Fibroblast of skin of left quadriceps (primary cell): ENCODE measurements at places on chromosomes 3 and 15.

- DNase-seq, result no peak
These were observed 322.6 kb upstream of the NECTIN3 start for GRCh38 chr3:110749006-110749405.

DNA sequence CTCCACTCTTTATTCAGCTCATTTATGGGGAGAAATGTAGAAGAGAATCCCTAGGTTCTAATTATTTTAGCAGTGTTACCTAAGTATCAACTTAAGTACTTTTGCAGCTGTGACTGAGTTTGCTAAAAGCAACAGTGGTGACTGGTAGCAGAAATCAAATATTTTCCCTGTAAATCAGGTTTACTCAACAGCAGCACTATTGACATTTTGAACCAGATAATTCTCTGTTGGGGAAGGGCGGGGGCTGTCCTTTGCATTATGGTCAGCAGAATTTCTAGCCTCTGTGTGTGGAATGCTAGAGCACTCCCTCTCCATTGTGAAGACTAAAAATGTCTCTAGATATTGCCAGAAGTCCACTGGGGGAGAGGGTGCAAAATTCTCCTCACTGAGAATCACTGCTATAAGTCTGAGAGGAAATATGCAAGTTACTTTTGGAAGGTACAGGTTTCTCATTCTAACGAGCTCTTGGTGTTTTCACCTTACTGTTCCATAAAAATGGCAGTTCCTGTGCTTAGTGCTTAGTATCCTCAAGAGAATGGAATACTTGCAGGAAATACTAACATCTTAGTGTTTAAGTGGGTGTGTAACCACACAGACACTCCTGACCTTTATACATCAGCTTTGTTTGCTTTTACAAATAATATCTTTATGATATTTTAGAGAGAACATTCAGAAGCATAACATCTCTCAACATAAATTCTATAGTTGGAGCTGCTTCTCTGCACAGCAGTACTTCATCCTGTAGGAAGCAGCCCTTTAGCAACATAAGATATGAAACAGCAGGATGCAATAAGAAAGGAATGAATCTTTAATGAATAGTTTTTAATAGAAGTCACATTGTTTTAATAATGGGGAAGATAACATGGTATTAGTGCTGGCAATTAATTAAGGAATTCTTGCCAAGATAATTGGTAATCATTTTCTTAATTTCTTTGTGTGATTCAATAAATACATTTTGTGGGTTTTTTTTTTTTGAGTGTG lies 246.5 kb upstream of the GOLIM4 start:
- no peak for DNase-seq

- DNase-seq, result no peak
These were observed 23.6 kb upstream of the MTMR14 start for GRCh38 chr3:9625656-9626055.

DNA sequence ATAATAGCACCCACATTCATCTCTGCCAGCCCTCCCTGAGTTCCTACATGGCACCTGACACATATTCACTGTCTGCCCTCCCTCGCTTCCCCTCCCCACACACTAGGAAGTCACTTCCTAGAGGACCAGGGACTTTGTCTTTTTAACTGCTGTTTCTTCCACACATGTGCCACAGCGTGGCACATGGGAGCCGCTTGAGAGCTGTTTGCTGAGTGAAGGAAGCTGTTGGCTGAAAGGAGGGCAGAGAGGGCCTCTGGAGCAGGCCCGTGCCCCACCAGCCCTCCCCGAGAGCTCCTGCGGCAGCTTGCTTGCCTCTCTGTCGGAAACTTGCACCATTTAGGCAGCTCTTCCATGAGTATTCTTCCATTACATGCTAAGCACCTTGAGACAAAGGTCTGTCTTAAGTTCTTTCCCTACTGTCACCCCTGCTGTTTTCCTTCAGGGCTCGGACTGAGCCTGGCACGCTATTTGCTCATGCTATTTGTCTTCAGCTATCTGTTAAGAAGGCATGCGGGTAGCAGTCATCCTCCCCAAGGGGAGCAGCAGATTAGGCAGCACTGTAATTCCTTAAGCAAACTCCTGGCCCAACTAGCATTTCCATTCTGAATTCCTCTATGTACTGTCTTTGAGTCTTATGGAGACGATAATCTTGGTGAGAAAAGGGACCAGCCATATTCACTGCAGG lies 72.2 kb downstream of the CACNA1D start:
- no peak for DNase-seq

GRCh38 chr3:49132437-49133225 lies at the start of gene LAMB2:
LAMB2 (minus strand) TSS chr3:49133050; CDS start chr3:49132867, 183 bp downstream.
- peak; percentile 61 for DNase-seq

DNA sequence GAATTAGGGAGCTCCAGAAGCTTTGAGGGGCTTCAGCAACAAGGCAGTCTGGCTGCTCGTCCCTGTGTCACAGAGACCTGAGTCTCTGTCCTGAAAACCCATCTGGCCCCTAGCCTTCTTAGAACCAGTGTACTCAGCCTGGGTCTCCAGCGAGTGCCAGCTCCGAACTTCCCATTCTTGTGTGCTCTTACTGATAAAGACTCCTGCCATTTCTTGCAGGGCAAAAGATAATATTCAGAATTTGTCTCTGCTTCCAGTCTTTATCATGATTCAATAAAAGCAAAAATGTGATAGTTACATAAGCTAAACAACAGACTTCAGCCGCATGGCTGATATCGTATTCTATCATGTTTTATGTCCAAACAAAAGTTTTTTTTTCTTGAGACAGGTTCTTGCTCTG lies 36.0 kb upstream of the BCL2A1 start:
- DNase-seq, result no peak

GRCh38 chr3:31106204-31106603 lies 211.7 kb upstream of the GADL1 start:
- peak; percentile 45 for DNase-seq

- DNase-seq, result no peak
These were observed 75.4 kb downstream of the ADCY5 start for GRCh38 chr3:123373474-123373987.

- no peak for DNase-seq
These were observed 38.0 kb downstream of the TXNRD3 start for GRCh38 chr3:126616931-126617330.

DNA sequence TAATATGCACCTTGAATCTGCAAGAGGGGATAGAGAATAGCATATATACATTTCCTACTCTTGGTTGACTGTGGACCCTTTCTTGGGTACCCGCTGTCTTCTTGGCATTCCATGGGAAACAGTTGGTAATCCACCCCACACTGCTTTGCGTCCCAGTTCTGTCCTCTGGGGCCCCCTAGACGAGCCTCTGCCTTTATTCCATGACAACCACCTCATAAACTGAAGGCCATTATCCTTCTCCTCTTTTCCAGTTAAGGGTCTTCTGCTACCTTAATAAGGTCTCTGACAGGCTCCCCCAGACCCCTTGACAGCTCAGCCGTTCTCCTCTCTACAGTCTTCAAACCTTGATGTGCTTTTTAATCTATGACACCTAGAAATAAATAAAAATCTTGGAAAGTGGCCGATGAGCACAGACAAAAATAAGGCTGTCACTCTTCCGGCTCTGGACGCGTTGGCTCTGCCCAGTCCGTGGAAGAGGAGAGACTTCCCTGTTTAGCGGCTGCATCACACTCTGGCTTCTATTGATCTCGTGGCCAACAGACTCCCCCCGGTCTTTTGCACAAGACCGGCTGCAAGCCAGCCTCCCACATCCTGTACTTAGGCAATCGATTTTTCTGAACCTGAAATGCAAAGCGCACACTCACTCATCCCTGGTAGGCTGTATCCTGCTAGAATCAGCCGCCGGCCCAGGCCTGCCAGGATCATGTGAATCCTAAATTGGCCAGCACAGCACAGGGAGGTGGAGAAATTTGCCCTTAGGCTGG lies 251.0 kb upstream of the TLE3 start:
- DNase-seq, result no peak

DNA sequence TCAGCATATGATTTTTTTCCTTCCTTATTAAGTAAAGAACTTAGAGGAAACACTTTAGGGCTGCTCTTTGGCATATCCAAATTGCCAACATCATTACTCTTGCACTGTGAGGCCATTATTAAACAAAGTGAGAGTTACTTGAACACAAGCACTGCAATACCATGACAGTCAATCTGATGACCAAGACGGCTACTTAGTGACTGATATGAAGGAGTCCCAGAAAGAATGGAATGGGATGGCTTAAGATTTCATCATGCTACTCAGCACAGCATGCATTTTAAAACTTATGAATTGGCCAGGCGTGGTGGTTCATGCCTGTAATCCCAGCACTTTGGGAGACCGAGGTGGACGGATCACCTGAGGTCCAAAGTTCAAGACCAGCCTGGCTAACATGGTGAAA lies 55.2 kb downstream of the FAM98B start:
- no peak for DNase-seq

DNA sequence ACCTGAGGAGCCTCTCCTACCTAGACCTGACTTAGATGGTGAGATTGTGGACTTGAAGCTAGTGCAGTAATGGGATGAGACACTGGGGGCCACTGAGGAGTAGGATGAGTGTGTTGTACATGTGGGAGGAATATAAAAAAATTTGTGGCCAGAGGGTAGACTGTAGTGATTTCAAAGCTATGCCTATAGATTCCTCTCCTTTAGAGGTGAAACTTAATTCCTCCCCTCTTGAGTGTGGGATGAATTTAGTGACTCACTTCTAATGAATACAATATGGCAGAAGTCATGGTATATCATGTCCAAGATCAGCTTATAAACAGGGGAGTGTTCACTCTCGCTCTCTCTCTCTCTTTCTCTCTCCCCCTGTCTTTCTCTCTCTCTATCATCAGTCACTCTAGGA lies 6.7 kb downstream of the ZNF860 start:
- DNase-seq, result peak; percentile 42

DNA sequence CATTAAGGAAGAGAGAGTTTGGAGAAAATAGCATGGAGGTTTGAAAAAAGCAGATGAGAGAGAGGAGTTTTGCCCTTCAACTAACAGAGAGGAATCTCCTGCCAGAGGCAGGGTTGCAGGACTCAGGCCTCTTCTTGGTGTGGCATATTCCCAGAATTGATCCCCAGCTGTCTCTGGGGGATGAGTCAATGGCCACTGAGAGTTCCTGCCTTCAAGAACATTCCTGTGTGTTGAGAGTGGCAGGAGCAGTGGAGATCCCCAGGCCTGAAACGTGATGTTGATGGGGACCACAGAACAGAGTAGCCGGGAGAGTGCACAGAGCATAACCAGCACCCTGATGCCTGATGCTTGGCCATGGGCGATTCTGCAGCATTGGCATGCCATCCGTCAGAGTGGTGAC lies 348.4 kb upstream of the THBS1 start:
- peak; percentile 68 for DNase-seq

GRCh38 chr15:97903971-97904572 lies 56.4 kb upstream of the ARRDC4 start:
- DNase-seq, result peak; percentile 32

GRCh38 chr15:19973718-19974117 lies 567.9 kb downstream of the GOLGA6L6 start:
- DNase-seq, result no peak

GRCh38 chr3:183185696-183186095 lies 23.2 kb upstream of the LAMP3 start:
- peak; percentile 73 for DNase-seq

- no peak for DNase-seq
These were observed 93.6 kb downstream of the APBA2 start for GRCh38 chr15:28979208-28979841.

DNA sequence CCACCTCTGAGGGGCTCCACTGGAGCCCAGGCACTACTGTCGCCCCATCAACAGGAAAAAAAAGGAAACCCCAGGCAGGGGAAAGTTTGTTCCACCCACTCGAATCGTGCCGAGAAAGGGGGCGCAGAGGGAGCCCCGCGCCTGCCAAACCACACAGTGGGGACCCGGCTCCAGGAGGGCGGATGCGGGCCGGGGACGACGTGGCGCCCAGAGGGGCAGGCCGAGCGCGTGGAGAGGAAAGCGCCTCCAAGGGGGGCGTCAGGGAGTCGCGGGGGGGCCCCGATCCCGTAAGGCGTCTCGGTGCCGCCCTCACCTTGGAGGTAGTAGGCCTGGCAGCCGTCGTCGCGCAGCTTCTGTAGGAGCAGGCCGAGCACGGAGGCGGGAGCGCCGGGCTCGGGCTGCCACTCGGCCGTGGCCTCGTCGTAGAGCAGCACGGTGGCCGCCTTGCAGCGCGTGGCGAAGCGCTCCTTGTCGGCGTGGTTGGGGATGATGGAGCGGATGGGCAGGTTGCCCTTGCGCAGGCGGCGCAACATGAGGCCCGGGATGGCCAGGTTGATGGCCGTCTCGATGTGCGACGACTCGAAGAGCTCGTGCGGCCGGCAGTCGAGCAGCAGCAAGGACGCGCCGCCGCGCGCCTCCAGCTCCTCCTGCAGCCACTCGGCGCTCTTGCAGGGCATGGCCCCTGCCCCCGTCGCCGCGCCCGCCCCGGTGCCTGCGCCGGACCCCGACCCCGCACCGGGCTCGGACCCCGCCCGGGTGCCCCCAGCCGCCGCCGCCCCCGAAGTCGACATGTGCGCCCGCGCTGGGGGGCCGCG lies 627 bp downstream of the DUSP7 start:
- DNase-seq, result no peak

DNA sequence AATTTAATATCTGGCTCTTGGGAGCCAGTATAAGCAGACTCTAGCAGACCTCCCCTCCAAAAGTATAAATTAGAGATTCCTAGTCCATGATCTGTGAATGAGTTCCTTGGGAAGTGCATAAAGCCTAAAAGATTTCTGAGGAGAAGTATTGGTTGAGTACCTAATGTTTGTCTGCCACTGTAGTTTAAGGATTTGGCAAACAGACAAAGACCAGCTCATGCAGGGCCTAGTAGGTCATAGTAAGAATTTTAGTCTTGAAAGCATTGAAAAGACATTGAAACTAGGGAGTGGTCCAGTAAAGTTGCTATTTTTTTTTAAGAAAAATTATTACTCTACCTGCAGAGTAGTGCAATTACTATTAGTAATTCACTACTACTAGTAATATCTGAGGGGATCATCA lies 67.5 kb downstream of the SPRED1 start:
- no peak for DNase-seq

DNA sequence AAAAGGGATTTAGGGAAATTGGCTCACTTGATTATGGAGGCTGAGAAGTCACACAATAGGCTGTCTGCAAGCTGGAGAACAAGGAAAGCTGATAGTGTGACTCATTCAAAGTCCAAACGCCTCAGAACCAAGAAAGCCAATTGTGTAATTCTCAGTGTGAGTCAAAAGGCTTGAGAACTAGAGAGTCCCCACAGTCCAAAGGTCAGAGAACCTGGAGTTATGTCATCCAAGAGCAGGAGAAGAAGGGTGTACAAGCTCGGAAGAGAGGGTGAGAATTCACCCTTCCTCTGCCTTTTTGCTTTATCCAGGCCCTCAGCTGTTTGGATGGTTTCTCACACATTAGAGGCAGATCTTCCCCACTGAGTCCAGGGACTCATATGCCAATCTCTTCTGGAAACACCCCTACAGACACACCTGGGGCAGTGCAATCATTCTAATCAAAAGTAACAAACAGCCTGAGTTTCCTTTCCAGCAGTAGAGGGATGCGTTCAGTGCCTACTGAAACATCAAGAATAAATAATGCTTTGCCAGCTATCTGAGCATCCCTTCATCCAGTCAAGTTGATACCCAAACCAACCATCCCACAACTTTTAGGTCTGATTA lies 271.5 kb downstream of the SATB1 start:
- DNase-seq, result peak; percentile 25

- no peak for DNase-seq
These were observed 164.6 kb downstream of the GOLGA6L4 start for GRCh38 chr15:84400017-84400740.
